ENCODE measurements at places on chromosomes 4 and X.
A peak's percentile ranks its signal among the peaks of the same experiment; 100 is the strongest.

DNA sequence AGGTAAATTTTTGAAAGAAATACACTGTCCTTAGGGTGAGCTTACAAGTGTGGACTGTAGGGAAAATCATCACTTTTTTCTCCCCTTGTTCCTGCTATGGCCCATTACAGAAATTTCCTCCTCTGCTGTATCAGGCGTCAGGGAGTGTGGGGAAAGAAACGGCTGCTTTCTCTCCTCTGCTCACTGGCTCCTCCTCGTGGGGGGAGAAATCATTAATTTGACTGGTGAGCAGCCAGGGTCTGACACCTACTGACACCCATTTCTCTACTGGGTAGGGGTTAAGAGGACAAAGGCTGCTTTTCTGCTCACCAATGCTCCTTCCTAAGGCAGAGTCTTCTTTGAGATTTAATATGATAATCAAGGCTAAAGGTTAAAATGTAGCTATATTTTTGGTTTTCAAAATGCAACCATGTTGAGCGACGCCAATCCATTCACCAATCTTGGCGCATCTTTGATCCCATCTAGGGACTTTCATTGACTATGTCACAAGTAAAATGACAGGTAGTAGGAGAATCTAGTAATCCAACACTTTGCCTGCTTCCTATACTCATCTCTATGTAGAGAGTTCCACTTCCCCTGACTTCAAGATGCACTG lies 25.1 kb downstream of the SETD7 start:
- DNase-seq: peak; percentile 29

DNA sequence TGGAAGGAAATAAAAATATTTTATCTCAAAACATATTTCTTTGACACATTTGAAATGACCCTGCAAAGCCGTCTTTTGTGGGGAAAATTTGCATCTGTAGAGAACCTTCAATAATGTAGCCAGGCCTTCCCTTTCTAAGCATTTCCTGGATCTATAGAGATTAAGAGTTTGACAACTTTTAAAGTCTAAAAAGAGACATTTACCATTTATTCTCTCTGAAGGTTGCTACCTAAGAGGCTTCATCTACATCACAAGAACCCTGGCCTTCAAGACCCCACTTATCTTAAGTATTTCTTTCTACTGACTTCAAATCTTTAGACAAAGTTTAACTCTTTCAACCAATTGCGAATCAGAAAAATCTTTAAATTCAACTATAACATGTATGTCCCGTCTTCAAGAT lies 1639.8 kb downstream of the RPA4 start:
- no peak for DNase-seq

DNA sequence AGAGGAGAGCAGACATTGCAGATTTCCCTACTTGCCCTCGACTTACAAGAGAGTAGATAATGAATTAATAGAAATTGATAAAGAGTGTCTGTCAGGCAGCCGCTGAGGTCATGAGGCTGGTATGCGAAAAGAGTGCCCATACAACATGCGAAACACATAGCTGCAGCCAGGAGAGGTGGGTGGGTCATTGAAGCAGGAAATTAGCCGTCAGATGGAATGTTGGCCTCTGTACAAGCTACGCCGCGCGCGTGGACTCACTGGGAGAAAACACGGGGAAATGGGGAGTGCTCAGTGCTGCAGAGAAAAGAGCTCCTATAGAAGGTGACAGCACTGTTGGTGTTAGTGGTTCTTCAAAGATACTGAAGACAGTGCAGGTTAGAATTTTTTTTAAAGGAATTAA lies 125.1 kb downstream of the RAPGEF2 start:
- DNase-seq: no peak

- DNase-seq: no peak
Measured at GRCh38 chr4:25609976-25610375, 45.7 kb upstream of the SLC34A2 start.

- DNase-seq: no peak
Measured at GRCh38 chr4:163949976-163950601, 455.6 kb downstream of the TMA16 start.

GRCh38 chrX:11059933-11060332 lies 51.2 kb upstream of the HCCS start:
- DNase-seq: peak; percentile 51

DNA sequence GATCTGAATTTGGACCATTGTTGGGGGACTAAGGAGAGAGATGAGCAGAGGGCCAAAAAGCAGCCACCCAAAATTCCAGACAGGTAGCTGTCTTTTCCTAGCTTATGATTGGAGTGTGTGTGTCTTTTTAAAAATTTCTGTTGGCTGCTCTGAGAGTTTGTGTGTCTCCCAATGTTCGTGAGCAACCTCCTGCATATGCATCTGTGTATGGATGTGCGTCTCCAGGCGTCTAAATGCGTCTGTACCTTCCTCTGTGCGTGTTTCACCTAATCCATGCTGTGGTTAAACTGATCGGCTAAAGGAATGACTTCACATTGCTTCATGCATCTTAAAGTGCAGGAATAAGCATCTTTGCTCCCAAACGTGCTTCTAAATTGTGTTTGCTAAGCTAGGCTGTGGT lies 65.5 kb upstream of the LAS1L start:
- DNase-seq: no peak

GRCh38 chr4:53476232-53477037 lies 99.0 kb downstream of the FIP1L1 start:
- no peak for DNase-seq

Measured in NCI-H146 (cell line).